Sigmoid colon (tissue), 7 donors: ENCODE measurements at places on chromosomes 6 and 20. TPM values are rescaled to one million over a fixed set of nuclear protein-coding genes. Genes with fewer than 3 reads are reported as not detected.

- DNase-seq: no peak
These were observed 200.5 kb upstream of the ARG1 start for GRCh38 chr6:131372535-131372934.

DNA sequence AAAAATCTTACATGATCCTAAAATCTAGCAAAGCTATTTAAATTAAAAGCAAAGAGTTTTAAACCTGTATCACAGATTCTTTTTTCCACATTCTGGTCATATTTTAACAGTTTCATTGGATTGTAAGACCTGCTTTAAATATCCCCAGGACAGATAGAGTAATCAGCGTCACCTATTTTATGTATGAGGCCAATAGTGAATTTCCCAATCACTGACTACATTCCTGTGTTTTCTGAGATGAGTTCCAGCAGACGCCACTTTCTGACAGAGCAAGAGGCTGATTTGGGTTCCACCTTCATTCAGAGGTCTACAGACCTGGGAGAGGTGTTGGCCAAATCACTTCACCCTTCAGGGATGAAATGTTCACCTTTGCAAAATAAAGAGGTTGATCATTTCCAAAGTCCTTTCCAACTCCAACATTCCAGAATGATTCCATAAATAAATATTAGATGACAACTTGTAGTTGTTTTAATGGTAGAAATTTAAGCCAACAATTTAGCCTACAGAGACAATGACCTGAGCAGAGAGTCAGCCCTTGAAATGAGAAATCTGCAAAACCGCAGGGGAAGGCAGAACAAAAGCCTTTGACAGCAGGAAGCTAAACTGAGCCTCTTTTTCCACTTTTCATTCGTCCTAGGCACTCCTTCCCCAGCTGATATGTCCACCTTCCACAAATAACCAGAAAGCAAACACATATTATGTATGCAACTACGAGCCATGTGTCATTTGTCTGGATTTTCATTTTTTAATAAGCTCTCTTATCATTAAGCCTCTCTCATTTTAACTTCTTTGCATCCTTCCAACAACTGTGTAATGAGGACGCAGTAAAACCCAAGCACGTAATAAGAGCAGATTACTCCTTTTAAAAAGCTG, 105.2 kb downstream of the TFAP2A start:
- no peak for DNase-seq

The C6orf163 gene
- polyA plus RNA-seq: 0.71 TPM

DNA sequence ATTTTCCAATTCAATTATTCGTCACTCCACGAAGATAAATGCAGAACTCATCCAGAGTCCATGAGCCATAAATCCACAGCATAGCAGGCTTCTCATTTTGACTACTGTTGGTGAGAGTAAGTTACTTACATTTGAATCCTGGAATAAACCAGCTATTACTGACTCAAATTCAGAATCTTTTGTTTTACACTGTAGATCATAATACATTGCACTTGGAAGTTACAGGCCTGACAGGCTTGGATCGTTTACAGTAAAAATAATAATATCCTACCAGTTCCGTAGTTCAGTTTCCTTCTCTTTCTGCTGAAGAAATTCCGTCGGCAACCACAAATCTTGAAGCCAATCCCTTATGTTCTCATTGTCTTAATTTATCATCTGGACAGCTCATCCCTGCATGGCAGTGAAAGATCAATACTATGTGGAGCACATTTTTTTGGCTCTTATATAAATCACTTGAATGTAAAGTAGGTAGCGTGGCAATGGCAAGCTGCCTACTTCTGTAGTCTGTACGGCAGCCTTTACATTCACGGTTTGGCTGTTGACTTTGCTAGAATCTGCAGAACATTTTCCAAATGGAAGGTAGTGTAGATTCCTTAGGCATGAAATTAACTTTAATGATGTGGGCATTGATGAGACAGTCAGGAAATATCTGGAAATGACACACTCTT, 142.9 kb downstream of the WDR27 start:
- DNase-seq: no peak

The RPS6KA2 gene
- 6.5 TPM for polyA plus RNA-seq

DNA sequence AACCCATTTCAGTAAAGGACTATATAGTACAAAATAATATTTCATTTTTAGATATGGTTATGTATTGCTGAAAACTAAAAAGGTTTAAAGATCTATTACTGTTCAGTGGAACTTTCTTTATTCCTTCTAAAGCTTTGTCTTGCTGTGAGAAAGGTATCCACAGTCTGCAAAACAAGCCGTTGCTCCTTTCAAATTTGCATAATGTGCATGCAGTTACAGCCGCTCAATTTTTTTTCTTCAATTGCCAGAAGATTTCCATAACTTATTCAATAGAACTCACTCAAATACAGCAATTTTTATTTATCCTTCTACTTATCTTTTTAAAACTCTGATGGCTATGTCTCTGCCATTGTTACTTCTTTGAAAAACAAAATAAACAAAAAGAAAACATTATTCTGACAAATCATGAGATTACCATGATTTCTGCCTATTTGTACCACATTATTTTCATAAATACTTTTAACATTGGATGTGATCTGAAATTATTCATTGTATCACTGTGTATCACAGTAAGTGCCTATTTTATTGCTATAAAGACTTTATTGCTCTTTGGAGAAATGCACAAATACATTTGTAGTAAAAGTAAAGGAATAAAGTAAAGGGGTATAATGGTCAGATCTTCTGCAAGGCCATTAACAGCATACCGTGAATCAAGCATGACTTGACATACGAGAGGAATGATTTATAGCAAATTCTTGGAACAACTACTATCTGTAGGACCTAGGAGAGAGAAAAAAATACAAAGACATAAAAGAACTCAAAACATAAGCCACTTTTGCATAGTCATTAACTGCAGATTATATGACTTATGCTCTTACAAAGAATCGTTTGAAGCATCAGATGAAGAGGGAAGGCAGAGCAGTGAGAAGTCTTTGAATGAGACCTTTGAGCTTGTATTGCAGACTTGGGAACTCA, 29.6 kb upstream of the HBS1L start:
- no peak for DNase-seq

The CALHM5 gene
- polyA plus RNA-seq: 0.60 TPM

GRCh38 chr6:113353392-113353791, 503.8 kb upstream of the MARCKS start:
- DNase-seq: no peak

DNA sequence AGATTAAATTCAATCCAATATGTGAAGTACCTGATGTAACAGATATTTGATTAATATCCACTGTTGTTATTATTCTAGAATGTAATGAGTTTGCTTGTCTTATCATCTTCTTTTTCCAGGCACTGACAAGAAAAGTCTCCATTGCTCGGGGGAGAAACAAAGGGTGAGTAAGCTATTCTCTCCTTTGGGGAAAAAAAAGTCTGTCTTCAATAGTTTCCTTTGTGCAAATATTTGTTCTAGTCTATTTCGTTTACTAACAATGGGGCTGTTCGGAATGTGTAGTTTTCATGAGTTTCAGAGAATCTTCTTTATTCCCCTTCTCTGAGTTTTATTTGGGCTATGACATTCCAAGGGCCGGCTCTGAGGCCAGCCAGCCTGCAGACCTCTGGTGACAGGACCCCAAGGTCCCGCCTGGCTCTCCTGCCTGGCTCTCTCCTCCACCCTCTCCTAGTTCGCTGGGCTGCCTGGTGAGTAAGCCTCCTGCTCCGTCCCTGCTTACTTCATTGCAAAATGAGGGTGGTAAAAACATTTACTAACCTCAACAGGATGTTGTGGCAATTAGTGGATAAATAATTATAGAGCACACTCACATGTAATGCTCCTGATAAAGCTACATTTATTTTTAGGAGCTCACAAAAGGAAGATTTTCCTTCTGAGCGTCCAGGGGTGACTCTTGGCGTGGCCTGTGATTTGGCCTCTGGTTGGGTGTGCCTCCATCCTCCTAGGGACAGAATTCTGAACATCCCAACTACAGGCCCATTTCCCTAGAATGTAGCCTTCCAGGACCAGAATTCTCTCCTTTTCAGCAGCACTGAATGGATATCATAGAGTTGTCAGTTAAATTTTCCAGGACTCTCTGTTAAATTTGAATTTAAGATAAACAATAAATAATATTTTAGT, 43.1 kb upstream of the SNX9 start:
- DNase-seq: no peak

DNA sequence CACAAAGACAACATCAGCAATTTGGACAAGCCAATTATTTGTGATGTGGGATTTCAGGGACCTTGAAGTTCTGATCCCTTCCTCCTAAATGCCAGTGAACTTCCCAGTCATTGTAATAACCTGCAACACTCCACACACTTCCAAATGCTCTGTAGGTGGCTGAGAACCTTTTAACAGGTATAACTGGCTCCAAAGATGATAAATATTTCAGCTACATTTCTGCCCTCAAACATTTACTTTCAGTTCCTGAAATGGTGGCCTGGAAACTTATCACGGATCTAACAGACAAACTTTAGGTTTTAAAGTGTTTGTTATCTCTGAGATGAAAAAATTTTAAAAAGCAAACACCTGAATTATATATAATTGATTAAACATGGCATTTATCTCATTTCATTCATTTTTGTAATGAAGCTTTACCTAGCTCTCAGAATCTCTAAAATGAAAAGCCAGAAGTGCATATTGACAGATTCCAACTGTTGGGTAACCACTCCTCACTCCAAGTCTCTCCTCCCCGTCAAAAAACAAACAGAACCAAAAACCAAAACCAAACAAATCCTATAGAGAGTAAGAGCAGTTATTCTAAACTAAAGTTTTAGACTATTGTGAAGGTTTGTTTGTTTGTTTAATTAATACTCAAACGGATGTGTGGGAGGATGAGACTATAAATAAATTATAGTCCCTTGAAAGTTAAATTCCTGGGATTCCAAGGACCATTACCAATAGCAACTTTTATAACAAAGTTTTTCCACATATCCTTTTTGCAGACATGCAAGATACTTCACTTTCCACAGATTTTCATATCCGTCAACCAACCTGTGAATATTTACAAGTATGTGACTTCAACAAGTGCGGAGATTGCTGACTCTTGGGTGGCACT, 12.4 kb upstream of the KIAA0408 start:
- DNase-seq: no peak

DNA sequence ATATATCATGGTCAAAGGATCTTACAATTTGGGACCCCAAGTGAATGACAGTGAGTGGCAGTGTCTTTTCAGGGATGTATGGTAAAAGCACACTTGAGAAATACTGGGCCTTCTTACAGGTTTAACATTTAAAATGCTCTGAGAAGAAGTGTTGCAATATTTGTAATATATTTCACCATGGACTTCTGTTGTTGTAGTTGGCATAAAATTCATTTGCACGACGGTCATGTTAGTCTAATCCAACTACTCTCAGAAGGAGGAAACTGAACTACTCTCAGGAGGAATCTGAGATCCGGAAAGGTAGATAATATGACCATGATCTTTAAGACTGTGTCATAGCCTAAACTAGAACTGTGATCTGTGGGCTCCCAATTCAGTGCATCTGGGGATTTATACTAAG, 700.1 kb downstream of the HDGFL1 start:
- DNase-seq: no peak

- DNase-seq: no peak
These were observed 31.6 kb upstream of the ANKRD60 start for GRCh38 chr20:58260006-58260405.

GRCh38 chr20:36926653-36927200, 24.8 kb downstream of the SAMHD1 start:
- DNase-seq: no peak

The GPSM3 gene
- polyA plus RNA-seq: 15.5 TPM

- DNase-seq: no peak
These were observed 4.2 kb downstream of the PRRT1 start for GRCh38 chr6:32147401-32148132.

- no peak for DNase-seq
These were observed 32.4 kb downstream of the SLC16A10 start for GRCh38 chr6:111119571-111120329.

DNA sequence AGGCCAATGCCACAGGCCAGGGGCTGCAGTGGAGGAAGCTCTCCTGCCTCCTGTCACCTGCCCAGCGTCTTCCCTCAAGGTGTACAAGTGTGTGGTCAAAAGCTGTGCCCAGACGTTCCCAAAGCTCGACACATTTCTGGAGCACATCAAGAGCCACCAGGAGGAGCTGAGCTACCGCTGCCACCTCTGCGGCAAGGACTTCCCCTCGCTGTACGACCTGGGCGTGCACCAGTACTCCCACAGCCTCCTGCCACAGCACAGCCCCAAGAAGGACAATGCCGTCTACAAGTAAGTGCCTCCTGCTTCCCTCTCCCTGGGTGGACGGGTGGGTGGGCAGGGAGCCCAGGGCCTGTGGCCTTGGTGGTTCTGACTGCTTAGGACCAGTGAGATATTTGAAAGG, 38.2 kb downstream of the ZNF341 start:
- DNase-seq: no peak

The PPP1R16B gene
- polyA plus RNA-seq: 1.2 TPM

- no peak for DNase-seq
These were observed 8.5 kb downstream of the AP5S1 start for GRCh38 chr20:3828798-3829197.

GRCh38 chr20:6704132-6704861, 63.2 kb upstream of the BMP2 start:
- no peak for DNase-seq

DNA sequence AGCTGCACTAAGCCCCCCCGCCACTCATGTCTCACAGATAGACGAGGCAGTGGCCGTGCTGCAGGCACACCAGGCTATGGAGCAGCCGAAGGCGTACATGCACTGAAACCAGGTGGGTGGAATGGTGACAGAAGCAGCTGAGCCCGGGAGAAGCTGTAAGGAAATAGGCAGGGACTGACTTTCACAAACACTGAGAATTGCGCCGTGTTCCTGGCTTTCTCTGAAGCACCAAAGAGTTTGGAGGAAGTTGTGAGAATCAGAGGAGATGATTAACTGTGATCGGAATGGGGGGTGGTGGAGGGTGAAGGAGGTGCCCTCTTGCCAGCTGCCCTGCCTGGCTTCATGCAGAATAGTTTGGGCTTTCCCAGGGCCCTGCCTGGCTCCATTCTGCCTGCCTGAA, 21.6 kb downstream of the TOMM34 start:
- no peak for DNase-seq

DNA sequence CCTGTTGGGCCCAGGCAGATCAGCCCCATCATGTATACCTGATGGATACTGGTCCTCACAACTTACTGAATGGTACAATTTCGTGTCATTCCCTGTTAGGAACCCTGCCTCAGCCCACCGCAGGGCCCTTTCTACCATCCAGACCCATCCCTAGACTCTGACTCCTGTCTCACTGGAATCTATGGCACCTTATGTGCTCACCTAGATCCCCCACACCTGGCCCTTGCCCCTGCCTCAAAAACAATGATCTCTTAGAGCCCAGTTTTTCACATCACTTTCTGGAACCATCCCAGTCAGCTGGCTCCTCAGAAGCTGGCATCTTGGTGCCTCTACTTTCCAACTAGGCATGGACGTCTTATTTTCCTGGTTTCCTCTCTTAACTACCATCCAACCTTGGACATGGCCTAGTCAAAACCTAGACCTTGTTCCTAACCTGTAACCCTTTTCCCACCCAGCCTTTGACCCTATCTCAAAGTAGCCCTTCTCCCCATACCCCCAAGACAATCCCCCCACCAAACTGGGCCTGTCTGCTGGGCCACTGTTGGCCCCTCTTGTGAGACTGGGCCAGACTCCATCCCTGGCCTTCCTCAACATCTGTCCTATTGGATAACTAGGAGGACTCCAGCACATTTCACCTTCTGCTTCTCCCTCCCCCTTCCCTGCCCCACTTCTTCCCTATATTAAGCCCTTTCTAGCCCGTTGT, 981 bp downstream of the HM13 start:
- DNase-seq: no peak
